ENCODE measurements at places on chromosomes 6 and 20.

- DNase-seq, result no peak
Observed at GRCh38 chr6:25008707-25009392, 73.1 kb upstream of the RIPOR2 start.

GRCh38 chr6:106849120-106849519 lies 125.4 kb downstream of the CD24 start:
- no peak for DNase-seq

- DNase-seq, result no peak
Observed at GRCh38 chr6:17289630-17290061, 8.5 kb downstream of the RBM24 start.

- no peak for DNase-seq
Observed at GRCh38 chr20:3669710-3670367, 6.6 kb upstream of the GFRA4 start.

DNA sequence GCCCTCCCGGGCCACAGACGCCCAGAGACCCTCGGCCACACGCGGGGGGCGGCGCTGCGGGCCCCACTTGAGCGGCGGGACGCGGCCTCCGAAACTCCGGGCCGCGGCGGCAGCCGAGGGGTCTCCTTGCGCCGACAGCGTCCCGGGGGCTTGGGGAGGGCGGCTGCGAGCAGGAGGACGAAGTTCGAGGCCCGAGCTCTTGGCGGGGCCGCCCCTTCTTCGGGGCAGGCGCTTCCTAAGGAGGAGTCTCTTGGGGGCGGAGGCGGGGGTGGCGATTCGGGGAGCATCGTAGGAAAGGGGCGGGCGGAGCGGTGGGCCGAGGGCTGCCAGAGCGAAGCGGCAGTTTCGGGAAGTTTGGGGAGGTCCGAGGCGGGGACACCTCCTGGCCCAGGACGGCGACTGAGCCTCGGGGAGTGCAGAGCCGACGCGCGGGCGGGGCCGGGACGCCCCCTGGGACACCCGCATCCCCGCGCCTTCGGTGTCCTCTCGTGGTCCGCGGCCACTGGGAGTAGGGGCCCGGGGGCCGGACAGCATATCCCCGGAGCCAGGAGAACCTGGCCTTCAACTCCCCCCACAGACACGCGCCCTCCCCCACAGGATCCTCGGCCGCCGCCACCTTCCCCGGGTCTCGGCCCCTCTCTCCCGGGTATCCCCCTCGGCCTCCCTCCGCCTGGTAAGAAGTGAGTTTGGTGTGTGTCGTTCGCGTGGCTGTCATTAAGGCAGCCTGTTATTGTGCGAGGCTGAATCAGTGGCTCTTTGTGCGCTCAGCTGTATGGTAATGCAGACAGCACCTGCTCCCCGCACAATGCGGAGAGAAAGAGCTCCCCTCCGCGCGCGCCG lies 613 bp upstream of the DLL1 start:
- peak; percentile 95 for DNase-seq

DNA sequence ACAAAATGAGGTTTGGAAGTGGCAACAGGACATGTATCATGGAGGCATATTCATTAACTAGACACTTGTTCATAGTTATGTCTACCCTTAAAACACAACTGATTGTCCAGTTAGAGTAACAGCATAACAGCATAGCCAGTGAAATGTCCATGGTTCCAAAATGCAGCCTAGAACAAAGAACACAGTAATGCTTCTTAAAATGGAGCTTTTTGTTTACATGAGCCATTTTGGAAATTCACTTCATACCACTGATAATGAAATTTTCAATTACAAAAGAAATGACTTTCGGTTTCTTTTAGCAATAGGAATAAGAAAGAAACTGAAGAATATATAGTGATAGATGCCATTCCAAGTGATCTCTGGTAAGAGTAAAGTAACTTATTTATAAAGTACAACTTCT lies 111.1 kb upstream of the DST start:
- no peak for DNase-seq

GRCh38 chr6:149846321-149846720 lies 17.8 kb downstream of the LRP11 start:
- no peak for DNase-seq

DNA sequence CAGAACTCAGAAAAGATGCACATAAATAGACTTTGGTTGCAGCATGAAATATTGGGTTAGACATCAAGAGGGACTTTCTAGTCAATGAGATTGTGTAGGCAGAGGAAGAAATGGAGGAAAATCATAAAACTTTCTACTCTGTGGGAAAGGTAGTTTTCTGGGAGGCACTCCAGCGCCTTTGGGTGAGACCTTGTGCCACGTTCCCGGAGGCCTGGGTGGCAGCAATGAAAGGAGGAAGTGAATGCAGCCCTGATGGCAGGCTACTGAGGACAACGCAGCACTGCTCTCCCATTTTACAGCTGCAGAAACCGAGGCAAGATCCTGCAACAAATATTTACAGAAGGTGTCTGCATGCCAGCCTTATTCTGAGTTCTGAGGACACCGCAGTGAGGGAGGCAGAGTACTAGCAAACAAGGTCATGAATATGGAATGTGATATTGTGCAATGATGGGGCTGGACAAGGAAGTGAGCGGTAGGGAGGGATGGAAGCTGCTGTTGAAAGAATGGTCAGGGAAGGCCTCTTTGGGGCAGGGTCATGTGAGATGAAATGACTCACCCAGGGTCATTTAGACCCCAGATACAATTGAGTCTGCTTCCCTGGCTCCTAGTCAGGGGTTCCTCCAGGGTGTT lies 159.1 kb downstream of the TFAP2C start:
- no peak for DNase-seq

GRCh38 chr20:23061734-23062561 lies 12.5 kb upstream of the THBD start:
- DNase-seq, result peak; percentile 54

DNA sequence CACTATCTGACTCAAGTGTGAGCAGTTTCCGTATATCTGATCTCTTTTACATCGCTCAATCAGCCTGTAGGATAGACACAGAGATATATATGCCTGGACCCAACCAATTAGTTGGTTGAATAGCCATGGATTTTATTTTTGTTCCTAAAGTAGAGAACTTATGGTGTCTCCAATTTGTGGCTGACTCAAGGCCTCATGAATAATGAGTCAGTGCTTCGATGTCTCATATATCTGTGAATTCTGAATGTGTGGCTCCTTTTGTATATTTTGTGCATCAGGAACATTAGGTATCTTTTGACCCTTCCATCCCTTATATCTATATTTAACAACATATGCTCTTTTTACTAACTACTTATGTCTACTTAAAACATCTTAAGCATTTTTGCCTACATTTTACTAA lies 64.5 kb downstream of the OR2B2 start:
- DNase-seq, result no peak

DNA sequence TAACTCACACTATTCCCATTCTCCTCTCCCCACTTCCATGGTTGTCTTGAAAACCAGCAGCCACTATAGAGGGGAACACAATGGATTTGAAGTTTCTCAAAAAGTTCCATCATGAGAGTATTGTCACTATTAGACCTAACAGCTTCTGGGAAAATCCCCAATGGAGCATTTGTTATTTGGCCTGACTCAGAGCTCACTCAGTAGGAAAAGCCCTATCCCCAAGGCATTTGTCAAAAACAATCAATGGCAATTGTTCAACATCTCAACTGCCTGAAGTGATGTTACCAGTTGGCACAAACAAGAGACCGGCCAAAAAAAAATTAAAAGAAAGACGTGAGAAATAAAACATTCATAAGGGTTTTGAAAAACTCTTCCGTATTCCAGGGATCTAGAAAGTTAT lies 98.8 kb downstream of the MYLK4 start:
- DNase-seq, result no peak

DNA sequence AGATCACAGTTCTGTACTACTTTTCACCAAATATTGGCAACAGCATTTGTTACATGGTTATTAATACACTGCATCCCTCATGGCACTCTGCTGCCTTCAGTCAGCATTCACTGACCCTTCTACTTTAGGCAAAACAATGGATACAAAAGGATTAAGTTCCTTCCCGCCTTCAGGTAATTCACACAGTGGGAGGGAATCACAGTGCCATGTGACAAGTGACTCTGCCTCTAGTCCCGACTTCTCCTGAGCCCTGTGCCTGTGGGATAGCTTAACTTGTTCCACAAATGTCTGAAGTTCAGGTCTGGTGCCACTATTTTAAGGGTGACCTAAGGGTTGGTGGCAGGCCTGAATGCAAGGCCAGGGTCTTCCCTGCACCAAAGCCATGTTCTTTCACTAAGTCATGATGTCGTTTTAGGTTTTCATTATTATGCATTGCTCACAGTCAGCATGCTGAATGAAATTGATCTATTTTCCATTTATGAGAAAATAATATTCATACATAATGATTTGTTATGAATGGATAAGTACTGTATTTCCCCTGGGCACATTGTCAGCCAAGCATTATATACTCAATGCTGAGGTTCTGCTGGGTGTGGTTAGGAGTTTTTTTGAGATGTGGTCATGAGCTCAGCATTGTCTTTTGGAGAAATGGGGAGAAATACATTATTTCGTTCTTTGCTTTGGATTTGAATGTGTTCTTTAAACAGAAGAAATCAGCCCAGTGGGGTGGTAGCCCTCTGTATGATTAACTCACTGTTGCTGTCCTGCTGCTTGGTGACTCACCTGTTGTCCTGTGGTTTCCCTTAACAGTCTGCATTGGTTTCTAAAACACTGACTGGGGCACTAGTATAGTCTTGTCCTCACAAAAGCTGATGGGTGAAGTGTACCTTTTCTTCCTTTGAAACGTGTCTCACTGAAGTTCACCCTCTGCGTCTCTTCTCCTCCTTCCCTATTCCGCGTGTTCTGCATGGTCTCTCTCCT lies 66.4 kb downstream of the AFDN start:
- no peak for DNase-seq

DNA sequence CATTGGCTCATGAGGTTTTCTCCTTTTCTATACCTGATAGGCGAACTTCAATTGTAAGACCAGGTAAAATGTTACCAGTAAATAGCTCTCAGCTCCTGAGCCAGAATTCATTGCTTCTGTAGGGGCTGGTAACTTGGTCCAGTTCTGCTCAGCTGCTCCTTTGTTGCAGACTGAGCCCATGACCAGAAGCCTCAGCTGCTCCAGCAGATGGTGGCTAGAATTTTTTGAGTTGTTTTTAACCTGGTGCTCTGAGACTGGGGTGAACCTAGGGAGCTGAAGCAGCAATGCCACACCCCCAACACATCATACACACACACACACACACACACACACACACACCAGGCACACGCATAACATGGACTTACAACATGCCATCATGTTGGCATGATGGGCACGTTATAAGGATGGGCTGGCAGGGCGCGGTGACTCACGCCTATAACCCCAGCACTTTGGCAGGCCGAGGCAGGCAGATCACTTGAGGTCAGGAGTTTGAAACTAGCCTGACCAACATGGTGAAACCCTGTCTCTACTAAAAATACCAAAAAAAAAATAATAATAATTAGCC lies 103.1 kb downstream of the QRSL1 start:
- no peak for DNase-seq

DNA sequence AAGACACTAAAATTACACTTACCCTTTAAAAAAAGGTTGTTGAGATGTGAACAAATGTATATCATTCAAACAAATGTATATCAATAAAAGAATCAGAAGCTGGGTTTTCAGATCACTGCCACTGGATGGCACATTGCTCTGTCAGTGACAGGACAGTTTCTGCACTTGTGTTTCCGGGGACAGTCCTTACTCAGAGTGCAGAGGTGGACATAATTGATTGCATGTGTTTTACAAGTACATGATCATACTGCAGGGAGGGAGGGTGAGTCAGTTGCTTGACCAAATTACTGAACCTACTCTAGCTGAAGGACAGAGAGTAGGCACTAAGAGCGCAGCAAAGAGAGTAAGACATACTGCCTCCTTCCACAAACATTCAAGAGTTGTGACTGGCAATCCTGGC lies 302.3 kb downstream of the TENT5A start:
- no peak for DNase-seq

DNA sequence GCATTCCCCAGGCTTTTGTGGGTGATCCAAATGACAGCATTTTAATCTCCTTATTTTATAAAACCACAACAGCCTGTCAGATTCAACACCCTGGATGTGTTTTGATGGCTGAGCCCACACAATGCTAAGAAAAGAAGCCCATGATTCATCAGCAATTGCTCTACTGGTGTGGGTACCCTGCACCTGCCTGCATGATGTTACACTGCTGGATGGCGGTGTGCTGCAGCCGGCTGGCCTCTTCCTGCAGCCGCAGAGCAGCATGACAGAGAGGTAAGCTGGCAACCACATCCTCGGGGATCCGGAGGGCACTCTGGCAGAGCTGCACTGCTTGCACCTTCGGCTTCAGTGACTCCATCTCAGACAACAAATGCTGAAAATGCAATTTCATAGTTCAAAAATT lies 327.5 kb downstream of the SYNE1 start:
- DNase-seq, result no peak

DNA sequence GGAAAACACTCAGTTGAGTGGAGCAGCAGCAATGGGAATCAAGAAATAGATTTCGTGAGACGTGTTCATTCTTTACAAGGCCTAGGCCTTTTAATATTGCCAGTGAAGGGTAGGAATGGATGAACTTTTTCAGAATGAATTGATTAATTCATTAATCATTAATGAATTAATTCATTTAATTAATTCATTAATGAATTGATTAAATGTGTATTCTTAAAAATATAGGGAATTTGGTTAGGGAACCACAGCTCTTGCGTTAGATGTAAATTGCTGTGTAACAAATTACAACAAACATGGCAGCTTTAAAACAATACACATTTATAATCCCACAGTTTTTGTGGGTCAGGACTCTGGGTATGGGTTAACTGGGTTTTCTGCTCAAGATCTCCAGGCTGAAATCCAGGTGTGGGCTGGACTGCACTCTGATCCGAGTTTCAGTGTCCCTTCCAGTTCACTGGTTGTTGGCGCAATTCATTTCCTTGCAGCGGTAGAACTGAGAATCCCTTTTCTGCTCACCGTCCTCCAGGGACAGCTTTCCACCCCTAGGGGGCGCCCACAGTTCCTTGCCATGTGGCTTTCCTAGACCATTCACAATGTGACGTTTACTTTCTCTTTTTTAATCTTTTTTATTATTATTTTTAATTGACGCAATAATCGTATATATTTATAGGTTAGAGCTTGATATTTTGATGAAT lies 32.8 kb upstream of the BCAS1 start:
- DNase-seq, result no peak

GRCh38 chr6:148021165-148021564 lies 321.5 kb upstream of the SASH1 start:
- DNase-seq, result no peak

GRCh38 chr6:91720324-91720723 lies 1133.5 kb upstream of the MAP3K7 start:
- DNase-seq, result no peak

GRCh38 chr20:1424336-1424735 lies 31.5 kb upstream of the FKBP1A start:
- DNase-seq, result no peak

DNA sequence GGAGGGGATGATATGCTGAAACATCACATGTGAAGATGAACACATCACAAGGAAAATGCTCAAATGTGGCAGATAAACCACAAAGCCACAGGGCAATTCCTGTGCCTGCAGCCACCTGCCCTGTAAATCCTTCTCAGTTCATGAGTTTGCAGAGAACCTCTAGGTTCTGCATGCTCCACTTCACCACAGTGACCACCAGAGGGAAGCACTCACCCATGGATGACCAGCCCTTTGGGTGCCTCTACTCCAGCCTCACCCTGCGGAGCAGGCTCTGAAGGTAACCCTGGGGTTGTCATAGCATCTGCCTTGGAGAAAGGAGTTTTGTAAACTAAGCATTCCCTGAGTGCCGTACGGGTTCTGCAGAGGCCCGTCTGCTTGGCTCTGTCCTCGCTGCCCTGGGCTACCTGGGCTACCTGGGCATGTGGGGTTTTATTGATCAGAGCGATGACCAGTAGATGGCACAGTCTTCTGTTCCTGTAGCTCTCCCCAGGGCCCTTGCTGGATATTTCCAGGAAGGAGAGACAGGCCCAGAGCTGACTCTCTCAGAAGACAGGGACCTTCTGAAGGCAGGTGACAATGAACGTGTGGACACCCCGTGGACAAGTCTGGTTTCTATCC lies 31.7 kb upstream of the CST1 start:
- DNase-seq, result no peak
